Regular cardiac myocyte (primary cell): ENCODE measurements at places on chromosomes 5 and 9. TPM values are rescaled to one million over a fixed set of nuclear protein-coding genes. Genes with fewer than 3 reads are reported as not detected.

Gene LVRN
- total RNA-seq = under 0.01 and 0.19 TPM in 2 replicates

Gene TYRP1
- 1.7 TPM in 1 of 2 replicates, not detected in the other for total RNA-seq

Gene DNAH5
- 0.38 and 1.4 TPM in 2 replicates for total RNA-seq

Gene SPATA31E1
- total RNA-seq = not detected in 2 replicates

Gene FAM81B
- not detected in 2 replicates for total RNA-seq

Gene GEMIN5
- total RNA-seq = 14.4 and 28.4 TPM in 2 replicates

Gene SLC25A2
- under 0.01 and 0.19 TPM in 2 replicates for total RNA-seq

Gene CENPH
- total RNA-seq = 3.9 and 18.2 TPM in 2 replicates

Gene CLIC3
- 0.56 and 1.7 TPM in 2 replicates for total RNA-seq

Gene ARL10
- total RNA-seq = 9.4 and 9.9 TPM in 2 replicates

Gene MZB1
- not detected in 2 replicates for total RNA-seq

Gene GDA
- total RNA-seq = not detected in 2 replicates

Gene TUSC1
- total RNA-seq = 8.4 and 11.0 TPM in 2 replicates

Gene PAEP
- total RNA-seq = not detected in 2 replicates
